LoVo (cell line): ENCODE measurements at places on chromosomes 3 and 15.

DNA sequence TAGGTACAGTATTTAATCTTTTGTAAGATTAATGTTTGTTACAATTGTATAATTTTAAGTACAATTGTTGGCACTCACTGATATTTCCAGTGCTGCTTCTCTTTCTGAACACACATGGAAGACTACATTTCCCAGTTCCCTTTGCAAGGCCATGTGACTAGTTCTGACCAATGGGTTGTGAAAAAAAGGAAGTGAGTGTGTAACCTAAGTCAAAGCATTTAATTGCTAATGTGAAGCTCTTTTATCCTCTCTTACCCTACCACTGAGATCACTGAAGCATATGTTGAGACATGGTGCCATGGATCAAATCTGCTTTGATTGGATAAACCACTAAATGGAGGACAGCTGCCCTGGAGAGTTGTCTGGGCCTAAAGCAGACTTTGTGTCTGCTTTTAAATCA, 83.9 kb upstream of the PLXND1 start:
- DNase-seq, result peak; percentile 18

- DNase-seq, result no peak
Measured at GRCh38 chr15:85689729-85690128, 105.0 kb downstream of the KLHL25 start.

GRCh38 chr3:190558316-190558715, 44.4 kb downstream of the IL1RAP start:
- no peak for DNase-seq

DNA sequence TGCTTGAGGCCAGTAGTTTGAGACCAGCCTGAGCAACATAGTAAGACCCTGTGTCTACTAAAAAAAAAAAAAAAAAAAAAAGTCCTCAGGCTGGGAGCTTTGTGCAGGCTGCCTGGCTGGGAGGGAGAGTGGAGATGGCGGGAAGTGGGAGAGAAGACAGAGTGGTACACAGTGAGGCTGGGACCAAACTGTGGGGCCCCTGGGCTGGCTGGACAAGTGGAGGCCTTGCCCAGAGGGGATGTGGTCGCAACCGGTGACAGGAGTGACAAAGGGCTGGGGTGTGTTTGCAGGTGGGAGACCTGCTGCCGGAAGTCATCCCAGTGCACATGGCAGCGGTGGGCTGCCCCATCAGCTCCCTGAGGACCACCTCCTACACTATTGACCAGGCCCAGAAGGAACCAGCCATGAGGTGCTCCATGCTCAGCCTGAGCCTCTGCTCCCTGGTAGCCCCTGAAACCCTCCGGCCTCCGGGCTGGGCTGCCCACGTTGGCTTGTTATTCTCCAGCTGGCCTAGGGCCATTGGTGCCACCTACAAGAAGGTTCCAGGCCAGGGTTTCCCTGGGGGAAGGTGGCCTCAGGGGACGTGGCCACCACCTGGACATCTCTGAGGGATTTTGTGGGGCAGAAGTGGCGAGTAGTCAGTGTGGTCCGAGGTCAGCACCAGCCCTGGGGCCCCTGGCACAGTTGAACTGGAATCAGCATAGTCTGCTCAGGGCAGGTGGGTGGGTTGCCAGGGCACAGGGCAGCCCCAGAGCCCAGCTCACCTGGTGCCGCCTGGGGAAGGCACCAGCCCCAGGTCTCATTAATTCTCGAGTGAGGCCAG, 22.7 kb downstream of the ACAA1 start:
- no peak for DNase-seq

- DNase-seq, result no peak
Measured at GRCh38 chr3:72082186-72082715, 297.3 kb upstream of the PROK2 start.
